Erythroblast (primary cell): ENCODE measurements at places on chromosomes 5 and 9.

- DNase-seq, result no peak
Observed at GRCh38 chr9:13929013-13929412, 384.9 kb downstream of the NFIB start.

- DNase-seq, result no peak
Observed at GRCh38 chr9:94612071-94612470, 18.4 kb upstream of the FBP2 start.

DNA sequence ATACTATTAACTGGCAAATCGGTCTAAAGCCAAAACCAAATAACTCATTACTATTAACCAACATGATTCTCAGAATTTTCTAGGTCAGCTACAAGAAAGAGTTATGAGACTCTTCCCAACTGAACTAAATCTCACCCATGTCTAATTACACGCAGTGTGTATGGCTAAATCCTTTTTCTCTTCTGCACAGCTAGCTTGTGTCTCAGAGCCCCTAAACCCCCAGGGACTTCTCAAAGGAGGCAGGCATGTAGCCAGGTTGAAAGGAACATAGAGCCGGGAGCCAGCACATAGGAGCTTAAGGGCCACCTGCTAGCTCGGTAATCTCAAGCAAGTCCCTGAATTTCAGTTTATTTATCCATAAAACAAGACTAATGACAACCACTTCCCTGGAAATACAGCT lies 2.2 kb upstream of the GZMK start:
- DNase-seq, result no peak

- no peak for DNase-seq
Observed at GRCh38 chr5:65334077-65334476, 147.6 kb downstream of the ADAMTS6 start.

DNA sequence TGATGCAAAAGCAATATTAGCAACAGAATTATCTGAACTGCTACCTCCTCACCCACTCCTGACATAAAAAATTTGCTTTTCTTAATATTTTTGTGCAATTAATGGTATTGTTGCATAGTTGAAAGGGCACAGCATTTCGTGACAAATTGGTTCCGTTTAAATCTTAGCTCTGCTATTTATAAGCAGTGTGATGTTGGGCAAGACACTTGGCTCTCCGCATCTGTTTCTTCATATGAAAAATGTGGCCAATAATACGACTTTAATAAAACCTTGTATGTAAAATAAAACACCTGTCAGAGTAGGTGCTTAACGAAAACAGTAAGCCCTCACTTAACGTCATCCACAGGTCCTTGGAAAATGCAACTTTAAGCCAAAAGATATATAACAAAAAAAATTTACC lies 4.2 kb downstream of the TMEM167A start:
- no peak for DNase-seq

DNA sequence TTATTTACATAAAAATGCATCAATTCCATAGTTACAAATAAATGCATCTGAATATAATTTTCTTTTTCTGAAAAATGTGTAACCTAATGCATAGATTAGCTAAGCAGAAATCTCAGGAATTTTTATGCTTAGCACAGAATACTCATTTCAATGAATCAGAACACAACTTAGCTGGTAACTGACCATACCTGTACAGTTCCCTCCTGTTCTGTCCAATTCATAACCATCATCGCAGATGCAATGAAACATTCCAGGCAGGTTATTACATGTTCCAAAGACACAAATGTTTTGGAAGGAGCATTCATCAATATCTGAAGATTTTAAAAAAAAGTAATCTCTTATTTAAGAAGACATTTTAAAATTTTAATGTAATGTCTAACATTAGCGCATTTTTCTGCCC lies 219.4 kb downstream of the FBN2 start:
- DNase-seq, result no peak

DNA sequence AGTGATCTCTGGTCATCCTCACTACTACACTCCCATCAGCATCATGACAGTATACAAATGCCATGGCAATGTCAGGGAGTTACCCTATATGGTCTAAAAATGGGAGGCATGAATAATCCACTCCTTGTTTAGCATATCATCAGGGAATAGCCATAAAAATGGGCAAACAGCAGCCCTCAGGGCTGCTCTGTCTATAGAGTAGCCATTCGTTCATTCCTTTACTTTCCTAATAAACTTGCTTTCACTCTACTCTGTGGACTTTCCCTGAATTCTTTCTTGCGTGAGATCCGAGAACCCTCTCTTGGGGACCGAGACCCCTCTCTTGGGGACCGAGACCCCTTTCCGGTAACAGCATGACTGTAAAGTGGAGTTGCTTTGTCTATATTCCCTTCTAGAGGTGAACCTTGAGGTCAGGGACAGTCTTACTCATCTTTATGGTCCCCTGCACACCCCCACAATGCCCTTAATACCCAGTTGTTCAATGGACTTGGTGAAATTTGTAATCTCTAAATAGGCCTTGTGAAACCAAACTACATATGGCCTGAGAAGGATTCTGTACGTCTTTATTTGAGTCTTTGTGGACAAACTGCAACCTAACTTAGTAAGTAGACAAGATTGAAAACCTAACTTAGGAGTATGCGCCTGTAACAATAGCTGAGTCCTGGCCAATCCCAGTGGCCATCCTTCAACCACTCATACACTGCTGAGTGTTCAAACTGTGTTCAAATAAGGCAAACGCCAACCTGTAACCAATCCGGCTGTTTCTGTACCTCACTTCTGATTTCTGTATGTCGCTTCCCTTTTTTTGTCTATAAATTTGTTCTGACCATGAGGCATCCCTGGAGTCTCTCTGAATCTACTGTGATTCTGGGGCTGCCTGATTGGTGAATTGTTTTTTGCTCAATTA lies 32.3 kb upstream of the UBTD2 start:
- DNase-seq, result no peak

DNA sequence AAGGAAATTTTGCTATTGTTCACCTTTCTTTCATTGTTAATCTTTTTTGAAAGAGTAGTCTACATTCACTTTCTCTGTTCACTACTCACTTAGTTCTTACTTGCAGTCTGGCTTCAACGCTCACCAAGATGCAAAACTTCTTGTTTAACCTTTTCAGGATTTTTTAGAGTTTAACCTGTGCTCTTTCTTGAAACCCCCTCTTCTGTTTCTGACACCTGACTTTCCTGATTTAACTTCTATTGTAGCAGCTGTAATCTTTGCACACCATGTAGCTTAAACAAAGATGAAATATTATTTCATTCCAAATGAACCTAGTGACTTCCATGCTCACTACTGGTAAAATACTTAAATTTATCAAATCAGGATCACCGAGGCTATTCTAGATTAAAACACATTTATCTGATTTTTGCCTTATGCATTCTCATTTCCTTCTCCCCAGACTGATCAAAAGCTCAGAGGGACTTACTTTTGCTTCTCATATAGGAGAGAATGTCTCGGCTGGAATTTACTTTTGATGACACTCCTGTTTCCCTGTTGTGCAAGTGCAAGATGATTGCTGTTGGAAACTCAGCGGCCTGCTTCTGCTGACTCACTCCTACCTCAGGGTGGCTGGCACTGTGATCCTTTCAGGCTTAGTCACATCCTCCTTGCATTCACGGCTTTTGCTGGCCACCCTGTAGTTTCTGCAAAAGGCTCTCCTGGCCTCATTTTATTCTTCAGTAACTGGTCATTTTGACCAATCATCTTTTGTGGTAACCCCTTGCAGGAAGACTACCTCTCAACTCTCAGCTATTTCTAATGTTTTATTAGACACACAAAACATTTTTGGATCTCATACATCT lies 109.3 kb upstream of the IFNE start:
- peak; percentile 12 for DNase-seq

- DNase-seq, result no peak
Observed at GRCh38 chr5:77255617-77256016, 45.1 kb downstream of the PDE8B start.

DNA sequence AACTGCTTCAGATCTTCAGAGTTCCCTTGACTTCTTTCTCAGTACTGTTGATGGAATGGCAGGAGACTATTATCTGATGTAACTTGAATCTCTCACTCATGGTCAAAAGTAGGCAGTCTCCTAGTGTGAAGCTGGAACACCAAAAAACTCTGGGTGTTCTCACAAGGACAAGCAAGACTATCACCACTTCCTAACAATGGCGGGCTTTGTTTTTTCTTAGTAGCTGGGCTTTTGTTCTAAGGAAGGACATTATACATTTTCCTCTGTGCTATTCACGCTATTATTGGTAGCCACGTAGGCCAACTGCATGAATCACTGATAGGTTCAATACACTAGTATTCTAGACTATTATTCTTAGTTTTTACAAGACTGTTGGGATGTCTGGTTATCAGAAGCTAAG lies 67.7 kb upstream of the ATG10 start:
- DNase-seq, result no peak

DNA sequence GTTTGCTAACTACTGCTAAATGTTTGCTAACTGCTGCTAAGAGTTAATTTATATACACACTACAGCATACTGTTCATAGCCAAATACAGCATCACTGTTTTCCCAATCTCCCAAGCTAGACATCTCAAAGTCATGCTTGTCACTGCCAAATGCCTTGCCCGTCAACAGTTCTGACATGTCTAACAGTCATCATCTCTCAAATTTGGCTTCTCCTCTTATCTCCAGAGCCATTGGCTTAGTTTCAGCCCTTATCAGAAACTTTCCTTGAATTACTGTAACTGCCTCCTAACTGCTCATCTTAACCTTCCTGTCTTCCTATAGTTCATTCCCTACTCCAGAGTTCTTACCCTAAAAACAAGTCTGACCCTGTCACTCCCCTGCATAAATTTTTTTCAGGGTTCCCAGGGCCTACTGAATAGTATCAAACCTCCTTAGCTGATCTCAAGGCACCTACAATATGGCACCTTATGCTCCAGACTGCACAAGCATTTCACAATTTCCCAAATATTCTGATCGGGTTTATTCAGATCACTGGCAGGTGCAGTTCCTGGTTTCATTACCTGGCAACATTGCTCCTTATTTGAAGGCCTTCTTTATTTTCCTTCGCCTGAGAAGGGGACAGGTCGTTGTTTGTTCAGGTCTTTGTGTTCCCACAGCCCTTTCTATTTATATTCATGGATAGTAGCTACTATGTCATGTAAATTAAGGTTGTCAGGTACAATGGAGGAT lies 55.9 kb upstream of the ANKRD55 start:
- DNase-seq, result peak; percentile 81

DNA sequence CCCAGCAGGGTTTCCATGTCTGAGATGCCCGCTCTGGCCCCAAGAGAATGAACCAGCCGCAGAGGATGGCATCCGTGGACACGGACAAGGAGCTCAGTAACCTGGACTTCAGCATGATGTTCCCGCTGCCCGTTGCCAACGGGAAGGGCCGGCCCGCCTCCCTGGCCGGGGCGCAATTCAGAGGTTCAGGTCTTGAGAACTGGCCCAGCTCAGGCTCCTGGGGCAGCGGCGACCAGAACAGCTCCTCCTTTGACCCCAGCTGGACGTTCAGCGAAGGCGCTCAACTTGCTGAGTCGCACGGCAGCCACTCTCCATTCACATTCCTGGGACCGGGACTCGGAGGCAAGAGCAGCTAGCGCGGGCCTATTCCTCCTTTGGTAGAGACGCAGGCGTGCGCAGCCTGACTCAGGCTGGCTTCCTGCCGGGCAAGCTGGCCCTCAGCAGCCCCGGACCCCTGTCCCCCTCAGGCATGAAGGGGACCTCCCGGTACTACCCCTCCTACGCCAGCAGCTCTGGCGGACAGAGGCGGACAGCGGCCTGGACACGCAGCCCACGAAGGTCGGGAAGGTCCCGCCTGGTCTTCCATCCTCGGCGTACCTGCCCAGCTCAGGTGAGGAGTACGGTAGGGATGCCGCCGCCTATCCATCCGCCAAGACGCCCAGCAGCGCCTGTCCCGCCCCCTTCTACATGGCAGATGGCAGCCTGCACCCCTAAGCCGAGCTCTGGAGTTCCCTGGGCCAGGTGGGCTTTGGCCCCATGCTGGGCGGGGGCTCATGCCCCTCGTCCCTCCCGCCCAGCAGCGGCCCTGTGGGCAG lies 74.4 kb downstream of the INSL6 start:
- no peak for DNase-seq

DNA sequence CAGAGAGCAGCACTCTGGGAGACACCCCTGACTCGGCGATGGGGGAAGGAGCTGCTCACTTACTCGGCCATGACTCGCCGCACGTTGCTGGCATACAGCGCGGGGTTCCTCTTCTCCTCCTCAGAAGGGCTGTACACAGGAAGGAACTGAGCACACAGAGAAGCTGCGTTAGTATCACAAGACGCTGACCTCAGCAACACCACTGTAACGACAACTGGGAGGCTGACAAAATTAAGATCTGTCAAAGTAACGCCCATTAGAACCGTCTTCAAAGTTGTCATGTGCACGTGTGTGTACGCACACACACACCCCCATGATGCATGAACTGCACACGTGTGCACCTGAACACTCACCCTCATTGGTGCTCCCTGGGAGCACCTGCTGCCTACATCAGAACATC lies 32.1 kb upstream of the SLC6A3 start:
- no peak for DNase-seq

GRCh38 chr5:128350705-128351104 lies 187.3 kb downstream of the FBN2 start:
- DNase-seq, result no peak

DNA sequence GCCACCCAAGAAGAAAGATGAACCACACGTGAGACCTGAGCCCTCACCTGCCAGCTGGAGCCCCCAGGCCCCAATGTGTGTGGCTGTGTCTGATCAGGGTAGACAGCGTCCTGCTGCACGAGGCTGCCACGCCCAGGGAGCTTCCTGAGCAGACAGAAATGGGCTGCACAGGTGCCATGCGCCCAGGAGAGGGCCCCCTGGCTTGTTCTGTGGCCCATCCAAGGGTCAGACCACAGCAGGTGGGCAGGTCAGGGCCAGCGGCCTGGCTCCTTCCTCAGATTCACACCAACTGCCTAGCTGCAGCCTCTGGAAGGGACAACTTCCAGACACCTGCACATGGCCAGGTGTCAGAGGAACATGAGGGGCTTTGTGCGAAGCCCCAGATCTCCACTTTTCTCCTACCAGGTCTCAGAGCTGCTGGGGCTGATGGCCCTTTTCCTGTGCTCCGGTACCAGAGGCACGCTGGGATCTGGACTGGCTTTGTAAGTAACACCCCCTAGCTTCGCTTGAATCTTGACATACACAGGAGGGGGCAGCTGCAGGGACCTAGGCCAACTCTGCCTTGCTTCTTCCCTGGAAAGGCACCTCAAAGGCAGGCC lies 10.8 kb downstream of the SARDH start:
- no peak for DNase-seq

DNA sequence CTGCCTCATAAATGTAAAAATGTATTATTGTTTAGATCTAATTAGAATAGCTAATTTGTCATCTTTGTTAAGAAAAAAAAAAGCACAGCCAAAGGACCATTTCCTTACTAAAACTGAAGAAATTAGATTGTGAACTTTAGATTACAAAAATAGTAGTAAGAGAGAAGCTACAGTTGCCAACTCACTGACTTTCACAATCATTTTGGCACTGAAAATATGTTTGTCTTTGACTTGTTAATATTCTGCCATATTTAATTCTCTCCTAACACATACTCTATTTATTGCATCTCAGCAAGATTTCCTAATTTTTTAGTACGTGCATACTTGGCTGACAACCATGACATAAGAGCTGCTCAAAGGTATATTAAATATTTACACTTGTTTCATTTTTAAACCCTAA lies 297.1 kb downstream of the TUSC1 start:
- no peak for DNase-seq

- DNase-seq, result no peak
Observed at GRCh38 chr5:72623936-72624335, 116.7 kb upstream of the ZNF366 start.
